Left ventricle myocardium inferior (tissue), 1 donor: ENCODE measurements at places on chromosomes 1 and 21. TPM values are rescaled to one million over a fixed set of nuclear protein-coding genes. Genes with fewer than 3 reads are reported as not detected.
A peak's percentile ranks its signal among the peaks of the same experiment; 100 is the strongest.

DNA sequence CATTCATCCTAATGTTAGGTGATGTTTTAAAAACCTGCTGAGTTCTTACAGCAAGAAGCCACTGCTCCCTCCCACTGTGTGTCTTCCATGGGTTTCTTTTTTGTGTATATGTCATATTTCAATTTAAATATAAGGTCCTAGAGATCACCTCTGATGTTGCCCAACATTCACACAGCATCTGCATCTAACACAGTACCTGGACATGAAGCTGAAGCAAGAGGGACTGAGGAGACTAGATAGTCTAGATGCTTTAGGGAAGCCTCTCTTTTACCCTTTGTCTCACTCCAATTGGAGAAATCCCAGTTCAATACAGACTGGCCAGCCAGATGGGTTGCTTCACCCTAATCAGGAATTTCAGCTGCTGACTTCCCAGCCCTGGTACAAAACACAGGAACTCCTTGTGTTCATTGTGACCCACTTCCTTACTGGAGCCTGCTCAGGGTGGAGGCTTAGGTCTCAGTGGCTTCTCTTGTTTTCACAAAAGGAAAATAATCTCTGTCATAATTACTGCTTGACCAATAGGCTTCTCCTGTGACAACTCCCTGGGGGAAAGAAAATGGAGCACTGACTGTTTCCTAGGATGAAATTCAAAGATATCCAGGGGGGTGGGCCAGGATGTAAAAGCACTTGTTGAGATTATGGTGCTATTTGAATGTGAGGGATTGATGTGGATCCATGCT lies 17.3 kb downstream of the BTG2 start:
- peak; percentile 40 for DNase-seq

- DNase-seq = no peak
Observed at GRCh38 chr1:31818206-31818605, 2.4 kb upstream of the SPOCD1 start.

DNA sequence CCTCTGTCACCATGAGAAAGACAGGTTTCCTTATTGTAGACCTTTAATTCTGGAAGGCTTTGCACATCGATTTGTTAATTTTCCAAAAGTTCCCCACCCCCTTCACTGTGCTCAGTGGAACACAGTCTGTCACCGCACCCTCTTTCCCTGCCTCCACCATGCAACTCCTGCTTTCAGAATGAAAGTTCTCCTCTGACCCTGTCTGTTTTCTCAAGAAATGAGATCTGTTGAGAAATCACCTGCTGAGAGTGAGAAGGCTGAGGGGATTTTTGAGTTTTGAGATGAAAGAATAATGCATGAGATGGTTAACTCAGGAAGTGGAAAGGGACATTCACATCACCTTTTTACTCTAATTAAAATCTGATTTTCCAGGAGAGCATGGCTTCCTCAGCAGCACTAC lies 99.6 kb downstream of the CYYR1 start:
- no peak for DNase-seq

DNA sequence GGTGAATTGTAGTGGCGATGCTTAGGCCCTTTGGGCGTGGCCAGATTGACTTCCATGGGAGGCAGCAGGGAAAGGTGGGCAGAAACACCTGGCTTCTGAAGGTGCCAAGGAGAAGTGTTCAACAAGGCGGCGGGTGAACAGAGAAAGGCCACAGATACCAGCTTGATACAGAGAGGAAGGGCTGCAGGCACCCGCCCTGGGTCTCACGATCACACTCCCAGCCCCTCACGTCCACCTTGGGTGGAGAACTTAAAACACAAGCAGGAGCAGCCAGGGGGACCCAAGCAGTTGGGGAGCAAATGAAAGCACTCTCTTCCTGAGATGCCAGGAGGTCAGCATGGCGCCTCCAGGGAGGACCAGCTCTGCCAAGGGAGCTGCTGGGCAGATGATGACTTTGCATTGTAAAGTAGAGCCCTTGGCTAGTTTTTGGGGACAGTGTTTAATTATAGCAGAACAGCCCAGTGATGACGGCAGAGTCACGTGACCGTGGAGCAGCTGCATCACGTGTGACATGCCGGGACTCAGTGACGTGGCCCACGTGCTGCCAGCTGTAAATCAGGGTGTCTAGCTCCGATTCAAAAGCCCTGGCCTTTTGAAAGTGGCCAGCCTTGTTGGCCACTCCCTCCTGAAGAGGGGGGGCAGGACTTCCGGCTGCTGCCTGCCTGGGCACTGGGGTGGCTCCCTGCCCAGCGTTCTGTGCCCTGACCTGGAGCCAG lies 19.0 kb downstream of the SLC37A1 start:
- DNase-seq = peak; percentile 41

DNA sequence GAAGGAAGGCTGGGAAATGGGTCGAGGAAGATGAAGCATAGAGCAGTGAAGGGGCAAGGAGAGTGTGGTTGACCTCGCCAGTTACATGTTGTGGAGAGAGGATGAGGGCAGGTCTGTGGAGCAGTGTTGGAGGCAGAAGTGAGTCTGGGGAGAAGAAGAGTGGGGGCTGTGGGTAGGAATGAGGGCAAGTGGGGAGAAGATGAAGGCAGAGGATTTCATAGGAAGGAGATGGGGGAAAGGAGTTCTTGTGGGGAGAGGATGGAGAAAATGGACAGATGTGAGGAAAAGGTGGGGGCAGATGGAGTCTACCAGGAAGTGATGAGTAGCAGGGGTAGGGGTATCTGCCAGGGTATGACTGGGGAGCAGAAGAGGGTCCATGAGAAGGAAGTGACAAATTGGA lies 3.6 kb downstream of the ARMH1 start:
- DNase-seq = no peak

GRCh38 chr1:215672482-215672881 lies 105.4 kb downstream of the KCTD3 start:
- DNase-seq = no peak

DNA sequence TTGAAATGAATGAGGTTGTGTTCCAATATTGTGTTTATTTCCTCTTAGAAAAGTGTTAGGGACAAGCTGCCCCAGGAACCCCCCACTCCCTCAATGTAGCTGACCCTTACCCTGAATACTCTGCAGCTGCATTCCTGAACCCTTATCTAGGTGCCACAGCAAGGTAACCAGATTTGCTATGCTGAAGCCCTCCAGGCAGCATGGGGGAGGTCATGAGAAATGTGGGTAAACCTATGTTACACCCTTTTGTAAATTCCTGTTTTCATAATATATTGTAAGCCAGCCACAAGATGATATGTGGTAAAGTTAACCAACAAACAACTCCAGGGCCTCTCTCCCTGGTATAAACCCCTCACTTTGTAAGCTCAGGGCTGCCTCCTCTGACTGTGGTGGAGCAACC lies 27.8 kb upstream of the CLDN8 start:
- no peak for DNase-seq

GRCh38 chr1:30714536-30715090 lies 8.8 kb downstream of the MATN1 start:
- DNase-seq = no peak

- no peak for DNase-seq
Observed at GRCh38 chr1:14539953-14540563, 58.4 kb upstream of the KAZN start.

- DNase-seq = no peak
Observed at GRCh38 chr1:54339126-54339525, 67.1 kb downstream of the SSBP3 start.

DNA sequence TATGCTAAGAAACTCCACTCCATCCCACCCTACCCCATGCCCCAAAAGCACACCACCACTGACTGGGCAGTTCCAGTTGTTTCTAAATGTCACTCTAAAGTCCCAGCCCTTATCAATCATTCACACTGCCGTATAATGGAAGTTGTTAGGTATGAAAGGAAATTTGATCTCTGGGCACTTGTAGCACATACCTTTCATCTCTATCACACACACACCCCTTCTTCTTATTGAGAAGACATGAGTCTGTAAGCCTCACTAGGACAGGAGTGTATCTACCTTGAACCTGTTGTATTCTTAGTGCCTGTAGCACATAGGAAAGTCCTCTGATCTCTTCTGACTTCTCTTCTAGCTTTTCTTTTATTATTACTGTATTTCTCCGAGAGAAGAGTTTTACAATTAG lies 22.3 kb upstream of the DHX9 start:
- DNase-seq = no peak

GRCh38 chr1:97433094-97433823 lies 487.6 kb downstream of the DPYD start:
- no peak for DNase-seq

DNA sequence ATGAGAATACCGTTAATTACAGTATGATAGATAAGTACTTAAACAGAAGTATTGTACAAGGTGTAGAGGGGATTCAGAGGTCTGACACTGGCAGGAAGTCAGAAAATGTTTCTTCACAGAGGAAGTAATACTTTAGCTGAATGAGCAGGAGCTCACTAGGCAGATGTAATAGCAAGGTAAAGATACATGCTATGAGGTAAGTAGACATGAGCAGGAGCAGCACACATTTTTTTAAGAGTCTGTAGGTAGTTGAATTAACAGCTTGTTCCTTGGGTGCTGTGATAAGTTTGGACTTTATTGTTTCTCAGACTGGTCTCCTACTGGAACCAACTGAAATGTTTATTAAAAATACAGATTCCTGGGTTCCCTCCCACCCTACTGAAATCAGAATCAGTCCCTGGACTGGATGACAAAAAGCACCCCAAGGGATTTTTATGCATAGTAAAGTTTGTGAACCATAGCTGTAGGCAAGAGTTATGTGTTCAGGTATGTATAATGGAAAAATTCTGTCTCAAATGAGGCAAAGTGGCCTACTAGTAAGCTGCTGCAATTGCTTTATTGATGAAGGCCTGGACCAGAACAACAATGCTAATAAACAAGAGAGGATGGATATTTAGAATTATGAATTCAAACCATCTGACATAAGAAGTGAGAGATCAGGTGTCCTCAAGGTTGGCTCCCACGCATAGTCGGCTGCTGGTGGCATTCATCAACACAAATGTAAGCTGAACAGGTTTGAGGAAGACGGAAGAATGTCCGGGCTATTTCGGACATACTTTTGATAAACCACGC lies 902 bp downstream of the AP4B1 start:
- DNase-seq = no peak

GRCh38 chr1:119010201-119010600 lies 22.1 kb upstream of the TBX15 start:
- no peak for DNase-seq

DNA sequence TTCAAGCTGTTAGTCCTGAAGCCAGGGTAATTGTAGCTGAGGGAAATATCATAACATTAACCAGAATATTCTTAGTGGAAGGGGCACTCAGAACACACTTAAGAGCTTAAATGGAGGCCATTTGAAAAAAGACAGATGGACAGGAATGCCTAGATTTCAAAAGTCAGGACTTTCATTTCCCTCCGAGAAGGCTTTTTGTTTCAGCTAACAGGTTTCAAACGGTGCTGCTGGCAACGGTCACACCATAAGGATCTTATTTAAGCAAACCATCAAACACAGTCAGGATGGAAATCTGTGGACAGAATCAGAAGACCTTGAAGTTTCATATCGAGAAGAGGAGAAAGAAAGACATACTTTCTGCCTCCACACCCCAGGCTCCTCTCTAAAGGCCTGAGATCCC lies 70.1 kb downstream of the SLC66A1 start:
- no peak for DNase-seq

- no peak for DNase-seq
Observed at GRCh38 chr1:68028566-68028965, 21.9 kb downstream of the DIRAS3 start.

DNA sequence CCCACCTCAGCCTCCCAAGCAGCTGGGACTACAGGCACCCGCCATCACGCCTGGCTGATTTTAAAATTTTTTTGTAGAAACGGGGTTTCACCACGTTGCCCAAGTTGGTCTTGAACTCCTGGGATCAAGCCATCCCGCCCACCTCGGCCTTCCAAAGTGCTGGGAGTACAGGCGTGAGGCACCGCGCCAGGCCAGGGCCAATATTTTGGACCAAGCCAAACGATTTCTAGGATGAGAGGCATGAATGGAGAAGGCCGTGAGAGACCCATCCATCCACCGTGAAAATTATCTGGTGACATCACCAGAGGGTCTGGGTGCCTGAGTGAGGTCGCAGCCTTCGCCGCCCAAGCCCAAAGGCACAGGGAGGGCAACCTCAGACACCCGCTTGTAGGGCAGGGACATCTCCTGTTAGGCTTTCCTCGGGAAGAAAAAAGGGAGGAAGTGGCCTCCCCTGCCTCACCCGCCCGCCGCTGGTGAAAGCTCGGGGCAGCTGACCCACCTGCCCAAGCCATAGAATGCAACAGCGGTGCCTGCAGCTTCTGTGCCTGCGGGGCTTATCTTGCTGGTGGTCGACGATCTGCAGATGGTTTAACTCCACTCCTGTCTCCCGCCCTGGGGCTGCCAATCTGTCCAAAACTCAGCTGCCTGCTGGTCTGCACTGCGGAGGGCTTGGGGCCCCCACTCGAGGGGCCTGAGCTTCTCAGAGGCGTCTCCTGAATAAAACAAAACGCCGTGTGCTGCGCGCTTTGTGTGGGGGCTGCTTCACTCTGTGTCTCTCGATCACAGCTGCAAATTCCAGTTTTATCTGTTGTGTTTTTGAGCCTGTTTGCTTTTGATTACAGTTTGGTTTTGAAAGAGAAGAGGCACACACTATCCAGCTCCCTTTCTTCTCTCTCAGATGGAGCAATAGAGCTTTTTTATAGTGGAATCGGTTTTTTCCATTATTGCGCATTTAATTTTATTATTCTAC lies 85.8 kb downstream of the MRPS6 start:
- DNase-seq = no peak

- no peak for DNase-seq
Observed at GRCh38 chr1:117860896-117861610, 68.4 kb downstream of the GDAP2 start.

Gene LCE1C
- total RNA-seq = not detected

Gene KCNK1
- total RNA-seq = 25.2 TPM

Gene RIPPLY3
- total RNA-seq = not detected

Gene RAD54L
- total RNA-seq = 0.71 TPM

Gene GORAB
- 9.3 TPM for total RNA-seq

Gene RIMKLA
- total RNA-seq = 10.2 TPM

Gene AMIGO1
- 19.4 TPM for total RNA-seq

Gene TTC24
- not detected for total RNA-seq

Gene FTCD
- 2.2 TPM for total RNA-seq

Gene L1TD1
- total RNA-seq = 0.08 TPM

Gene FMO3
- 1.3 TPM for total RNA-seq
